ENCODE measurements at places on chromosomes 16 and 17. TPM values are rescaled to one million over a fixed set of nuclear protein-coding genes. Genes with fewer than 3 reads are reported as not detected.

Gene CDH1
- not detected for total RNA-seq

Gene TBC1D3I
- total RNA-seq, result 0.57 TPM

Gene PDE6G
- total RNA-seq, result 1.3 TPM

Gene MT1M
- 0.65 TPM for total RNA-seq

Gene KREMEN2
- total RNA-seq, result not detected

Gene TBC1D16
- 67.3 TPM for total RNA-seq

Gene BIRC5
- total RNA-seq, result 38.8 TPM

Gene CCL23
- 0.98 TPM for total RNA-seq

Gene PNMT
- not detected for total RNA-seq

Gene HS3ST3A1
- total RNA-seq, result 0.10 TPM

Gene NACA2
- total RNA-seq, result not detected

Gene MT1E
- total RNA-seq, result 97.3 TPM

Gene CDRT15
- total RNA-seq, result not detected

Gene CSH1
- total RNA-seq, result not detected

Gene MT3
- not detected for total RNA-seq

Gene C1QL1
- not detected for total RNA-seq

Gene CHD9
- total RNA-seq, result 44.4 TPM

Gene EVPLL
- total RNA-seq, result not detected

Gene TBX4
- total RNA-seq, result not detected

Gene NPIPB13
- 3.6 TPM for total RNA-seq

Gene NOS2
- 0.10 TPM for total RNA-seq

Gene CCL5
- total RNA-seq, result 0.65 TPM

Gene KRTAP9-4
- total RNA-seq, result not detected

Gene LAT
- 2.3 TPM for total RNA-seq

Gene C17orf50
- not detected for total RNA-seq

Gene CDT1
- total RNA-seq, result 12.1 TPM

Gene CFAP52
- not detected for total RNA-seq

Gene ANKRD40CL
- total RNA-seq, result not detected

Gene DDX42
- total RNA-seq, result 88.5 TPM

Gene CDC42EP4
- 16.6 TPM for total RNA-seq

Gene TTLL6
- not detected for total RNA-seq

Gene USP43
- 0.98 TPM for total RNA-seq

Gene KCNJ18
- total RNA-seq, result not detected

Gene NPTX1
- total RNA-seq, result 0.29 TPM

Gene PRSS53
- total RNA-seq, result 1.3 TPM

Gene SKAP1
- total RNA-seq, result 0.65 TPM

Gene DNAAF8
- 0.48 TPM for total RNA-seq

Gene MAP2K4
- 30.3 TPM for total RNA-seq

Gene LDHD
- total RNA-seq, result 0.98 TPM

Gene MFSD6L
- not detected for total RNA-seq

Gene AXIN2
- total RNA-seq, result 7.5 TPM

Gene NPIPB2
- total RNA-seq, result 4.6 TPM

Gene RAC3
- 36.3 TPM for total RNA-seq
